ENCODE measurements at places on chromosomes 7 and 10.
A peak's percentile ranks its signal among the peaks of the same experiment; 100 is the strongest.

GRCh38 chr10:113094114-113094486 is 144.1 kb downstream of the TCF7L2 start:
- DNase-seq: peak; percentile 49

- no peak for DNase-seq
These were observed 33.9 kb upstream of the XPNPEP1 start for GRCh38 chr10:109957092-109957797.

DNA sequence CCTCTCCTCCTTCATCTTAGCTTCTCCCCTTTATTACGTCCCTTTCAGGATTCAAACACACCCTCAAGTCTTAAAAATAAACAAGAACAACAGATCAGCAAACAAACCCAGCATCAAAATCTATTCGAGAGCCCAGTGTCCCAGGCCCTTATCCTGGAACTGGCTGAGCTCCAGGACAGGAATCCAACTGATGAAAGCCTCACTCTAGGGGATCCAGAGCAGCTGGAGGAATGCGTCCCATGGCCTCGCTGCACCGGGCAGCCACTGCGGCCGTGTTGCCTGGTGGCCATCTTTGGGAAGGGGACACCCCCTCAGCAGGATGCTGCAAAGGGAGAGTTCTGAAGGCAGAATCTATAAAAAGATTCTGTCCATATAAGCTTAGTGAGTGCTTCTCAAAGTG is 156.5 kb upstream of the BMPER start:
- no peak for DNase-seq

DNA sequence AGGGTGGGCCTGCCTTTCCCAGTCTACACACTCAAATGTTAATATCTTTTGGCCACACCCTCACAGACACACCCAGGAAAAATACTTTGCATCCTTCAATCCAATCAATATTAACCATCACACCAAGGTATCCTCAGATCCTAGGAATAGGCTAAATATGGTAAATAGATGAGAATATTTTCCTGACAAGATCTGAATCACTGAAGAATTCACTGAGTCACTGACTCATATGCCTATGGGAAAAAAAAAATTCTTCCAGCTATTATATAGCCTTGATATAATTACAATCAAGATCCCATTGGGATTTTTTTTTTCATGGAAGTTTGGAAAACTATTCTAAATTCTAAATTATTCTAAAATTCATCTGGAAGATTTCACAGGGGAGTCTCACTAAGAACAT is 65.8 kb downstream of the INHBA start:
- no peak for DNase-seq

GRCh38 chr10:1635340-1635739 is 102.0 kb downstream of the ADARB2 start:
- no peak for DNase-seq

All from H4 (cell line).